ENCODE measurements at places on chromosomes 6 and 20.
A peak's percentile ranks its signal among the peaks of the same experiment; 100 is the strongest.

- no peak overlapping the region for H3K27ac ChIP-seq
- no peak for DNase-seq
- no peaks in the 10 kb centered on the region for H3K4me1 ChIP-seq
- no peaks in the 10 kb centered on the region for H3K27me3 ChIP-seq
These were observed 328.9 kb downstream of the FARS2 start for GRCh38 chr6:5590187-5590586.

DNA sequence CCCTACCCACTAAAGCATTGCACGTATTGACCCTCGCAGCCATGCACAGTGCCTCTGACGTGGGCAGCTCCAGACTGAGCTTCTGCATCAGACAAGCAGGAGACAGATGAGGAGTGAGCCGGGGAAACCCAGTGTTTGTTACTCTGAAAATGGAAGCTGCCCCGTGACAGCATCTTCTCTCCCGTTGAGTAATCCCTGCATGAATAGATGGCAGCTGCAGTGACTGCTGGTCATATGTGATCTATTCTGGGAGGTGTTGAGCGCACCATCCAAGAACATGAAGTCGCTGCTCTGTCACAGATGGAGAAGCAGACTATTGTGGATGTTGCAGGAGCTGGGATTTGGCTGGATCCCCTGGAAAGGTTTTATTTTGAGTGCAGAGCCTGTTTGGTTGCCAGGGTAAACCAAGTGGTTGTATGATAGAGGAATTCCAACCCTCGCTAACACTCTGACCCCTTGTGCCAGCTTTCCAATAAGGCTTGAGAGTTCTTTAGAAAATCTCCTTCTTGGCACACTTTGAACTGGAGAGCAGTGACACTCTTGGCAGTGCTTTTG is 242.2 kb downstream of the NRN1 start:
- DNase-seq, result no peak
- H3K4me3 ChIP-seq, result no peak overlapping the region
- peak overlapping the region; percentile 59 for H3K27ac ChIP-seq
- no peaks in the 10 kb centered on the region for H3K36me3 ChIP-seq

- H3K4me1 ChIP-seq, result no peaks in the 10 kb centered on the region
- H3K27me3 ChIP-seq, result no peaks in the 10 kb centered on the region
- no peak overlapping the region for H3K4me3 ChIP-seq
- no peak overlapping the region for H3K27ac ChIP-seq
- H3K36me3 ChIP-seq, result no peaks in the 10 kb centered on the region
- no peak for DNase-seq
These were observed 37.8 kb downstream of the MCUR1 start for GRCh38 chr6:13776602-13777001.

DNA sequence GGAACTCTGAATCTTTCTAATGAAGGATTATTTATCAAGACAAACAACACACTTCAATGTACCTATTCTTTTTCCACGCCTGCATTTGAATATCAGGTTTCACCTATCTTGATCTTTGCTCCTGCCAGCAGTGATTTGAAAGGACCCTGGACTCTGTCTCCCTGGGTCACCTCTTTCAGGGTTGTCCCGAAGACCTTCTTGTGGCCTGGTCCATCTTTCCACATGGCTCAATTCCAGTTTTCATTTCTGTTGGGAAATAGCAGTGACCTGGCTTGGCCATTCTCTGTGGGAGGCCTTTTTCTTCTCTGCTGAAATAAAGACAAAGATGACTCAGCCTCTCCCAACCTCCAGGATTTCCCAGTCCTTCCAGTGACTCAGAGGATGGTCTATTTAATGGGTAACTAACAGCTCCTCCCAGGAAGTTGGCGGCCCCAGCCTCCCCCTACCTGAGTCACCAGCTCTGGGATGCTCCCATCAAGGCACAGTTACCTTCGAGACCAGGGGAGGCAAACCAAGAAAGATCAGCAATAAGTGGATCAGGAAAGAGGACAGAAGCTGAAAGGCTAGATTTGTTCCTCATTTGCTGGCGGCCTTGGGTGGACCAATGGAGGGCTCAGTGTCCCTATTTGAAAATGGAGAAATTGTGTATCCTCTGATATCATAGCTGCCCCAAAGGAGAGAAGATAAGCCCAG is 120.2 kb upstream of the RNF24 start:
- no peak for DNase-seq
- no peak overlapping the region for H3K27ac ChIP-seq
- H3K27me3 ChIP-seq, result peaks cover 3% of the 10 kb centered on the region
- no peak overlapping the region for H3K4me3 ChIP-seq
- H3K36me3 ChIP-seq, result no peaks in the 10 kb centered on the region
- H3K4me1 ChIP-seq, result no peaks in the 10 kb centered on the region

- DNase-seq, result no peak
- no peaks in the 10 kb centered on the region for H3K27me3 ChIP-seq
- H3K4me3 ChIP-seq, result no peak overlapping the region
These were observed 41.9 kb upstream of the DEFB112 start for GRCh38 chr6:50091641-50092040.

- H3K4me3 ChIP-seq, result no peak overlapping the region
- no peaks in the 10 kb centered on the region for H3K36me3 ChIP-seq
- DNase-seq, result no peak
- H3K4me1 ChIP-seq, result no peaks in the 10 kb centered on the region
- H3K27ac ChIP-seq, result no peak overlapping the region
- peaks cover 7% of the 10 kb centered on the region for H3K27me3 ChIP-seq
These were observed 49.3 kb downstream of the CGA start for GRCh38 chr6:87045521-87046075.

DNA sequence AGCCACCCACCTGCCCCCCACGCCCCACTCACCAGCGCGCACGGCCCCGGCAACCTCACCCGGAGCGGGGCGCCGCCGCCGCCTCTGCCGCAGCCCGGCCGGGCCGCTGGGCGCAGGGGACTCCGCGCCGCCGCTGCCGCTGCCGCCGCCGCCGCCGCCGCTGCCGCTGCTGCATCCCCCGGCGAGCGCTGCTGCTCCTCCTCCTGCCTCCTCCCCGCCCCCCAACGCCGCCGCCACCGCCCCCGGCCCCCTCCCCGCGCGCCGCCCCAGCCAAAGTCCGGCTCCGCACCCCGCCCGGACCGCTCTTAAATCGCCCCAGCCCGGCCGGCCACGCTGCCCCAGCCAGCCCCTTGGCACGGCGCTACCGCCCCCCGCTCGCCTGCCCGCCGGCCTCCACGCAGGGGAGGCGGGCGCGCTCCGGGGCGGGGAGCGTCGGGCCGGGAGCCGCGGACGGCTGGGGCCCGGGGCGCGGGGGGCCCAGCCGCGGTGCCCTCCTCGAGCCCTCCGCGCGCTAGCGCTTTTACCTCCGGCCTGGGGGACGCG is at the start of gene SULF2:
Gene SULF2, minus strand, starts transcription at position 171 of the 543 bp plus-strand sequence. CDS start 28,118 bp downstream, outside the sequence.
- H3K4me3 ChIP-seq, result peak within 1 kb of the TSS; percentile 77
- no peak for DNase-seq
- no peaks in the 10 kb centered on the region for H3K27me3 ChIP-seq
- H3K36me3 ChIP-seq, result no peaks in the 10 kb centered on the region

- no peak overlapping the region for H3K4me3 ChIP-seq
- no peak overlapping the region for H3K27ac ChIP-seq
- H3K4me1 ChIP-seq, result peaks cover 6% of the 10 kb centered on the region
- no peaks in the 10 kb centered on the region for H3K36me3 ChIP-seq
These were observed 52.1 kb downstream of the HNF4A start for GRCh38 chr20:44407402-44408184.

- H3K27ac ChIP-seq, result no peak overlapping the region
- no peak overlapping the region for H3K4me3 ChIP-seq
- H3K27me3 ChIP-seq, result no peaks in the 10 kb centered on the region
- H3K4me1 ChIP-seq, result no peaks in the 10 kb centered on the region
- DNase-seq, result no peak
These were observed 579.2 kb downstream of the EPM2A start for GRCh38 chr6:145155873-145156782.

DNA sequence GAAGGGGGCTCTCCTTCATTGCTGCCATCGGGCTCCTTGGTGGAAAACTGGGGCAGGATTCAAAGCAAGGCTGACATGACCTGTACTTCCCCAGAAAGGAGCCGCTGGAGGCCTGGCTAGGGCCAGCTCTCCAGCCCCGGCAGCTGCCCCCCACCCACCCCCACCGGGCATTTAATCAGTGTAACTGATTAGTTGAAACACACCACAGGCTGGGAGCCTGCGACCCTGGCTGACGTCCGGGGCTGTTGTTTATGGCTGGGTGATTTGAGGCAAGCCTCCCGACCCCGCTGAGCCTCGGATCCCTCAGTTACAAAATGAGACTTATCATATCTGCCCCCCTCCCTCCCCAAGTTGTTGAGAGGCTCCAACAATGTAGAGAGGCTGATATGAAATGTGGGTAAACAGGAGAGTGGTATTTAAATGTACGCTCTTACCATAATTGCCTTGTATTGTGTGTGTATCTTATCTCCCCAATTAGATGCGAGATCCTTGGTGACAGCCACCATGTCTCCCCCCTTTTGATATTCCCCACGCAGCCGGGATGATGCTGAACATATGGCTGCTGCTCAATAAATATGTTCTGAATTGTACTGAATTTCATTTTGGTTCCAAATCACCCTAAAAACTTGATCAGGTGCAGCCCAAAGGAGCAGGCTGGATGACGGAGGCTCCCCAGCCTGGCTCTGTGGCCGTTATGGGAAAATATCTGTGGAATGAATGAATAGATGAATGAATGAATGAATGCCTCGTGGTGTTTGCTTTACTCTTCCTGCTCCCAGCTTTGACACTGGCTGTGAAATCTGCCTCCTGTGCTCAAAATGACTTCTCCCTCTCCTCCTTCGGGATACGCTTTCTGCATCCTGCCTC is 31.8 kb upstream of the APCDD1L start:
- H3K4me3 ChIP-seq, result no peak overlapping the region
- H3K4me1 ChIP-seq, result no peaks in the 10 kb centered on the region
- H3K27ac ChIP-seq, result no peak overlapping the region
- DNase-seq, result no peak

DNA sequence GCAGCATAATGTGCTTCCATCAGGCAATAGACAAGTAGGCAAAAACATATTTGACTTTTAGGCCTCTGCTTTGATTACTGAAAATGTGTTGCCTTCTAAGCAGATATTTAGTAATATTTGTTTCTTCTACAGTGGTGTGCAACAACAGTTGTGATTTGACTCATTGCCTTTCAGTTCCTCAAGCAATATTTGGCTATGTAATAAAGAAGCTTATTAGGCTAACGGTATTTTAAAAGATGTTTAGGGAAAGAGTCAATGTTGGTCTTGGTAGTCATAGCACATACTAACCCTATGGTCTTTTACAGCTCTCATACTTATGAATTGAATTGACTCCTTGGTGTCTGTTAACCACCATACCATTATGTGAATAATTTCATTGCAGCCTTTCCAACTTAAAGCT is 124.1 kb downstream of the GRIK2 start:
- H3K4me1 ChIP-seq, result no peaks in the 10 kb centered on the region
- no peak overlapping the region for H3K27ac ChIP-seq
- no peaks in the 10 kb centered on the region for H3K27me3 ChIP-seq
- no peaks in the 10 kb centered on the region for H3K36me3 ChIP-seq

- H3K27ac ChIP-seq, result no peak overlapping the region
- H3K4me1 ChIP-seq, result no peaks in the 10 kb centered on the region
- H3K27me3 ChIP-seq, result peaks cover 7% of the 10 kb centered on the region
- H3K4me3 ChIP-seq, result no peak overlapping the region
These were observed 56.4 kb upstream of the NNAT start for GRCh38 chr20:37464611-37465010.

- H3K4me3 ChIP-seq, result no peak overlapping the region
- H3K4me1 ChIP-seq, result peaks cover 31% of the 10 kb centered on the region
- no peak for DNase-seq
- no peaks in the 10 kb centered on the region for H3K27me3 ChIP-seq
These were observed 31.3 kb downstream of the ZFAND3 start for GRCh38 chr6:37850728-37851285.

- H3K27me3 ChIP-seq, result peaks cover 55% of the 10 kb centered on the region
- no peak overlapping the region for H3K4me3 ChIP-seq
- H3K4me1 ChIP-seq, result peaks cover 29% of the 10 kb centered on the region
- no peak for DNase-seq
- no peaks in the 10 kb centered on the region for H3K36me3 ChIP-seq
These were observed 134.6 kb upstream of the BTN3A2 start for GRCh38 chr6:26230351-26230750.

- H3K4me1 ChIP-seq, result peaks cover 79% of the 10 kb centered on the region
- no peaks in the 10 kb centered on the region for H3K27me3 ChIP-seq
- no peak overlapping the region for H3K27ac ChIP-seq
- no peak for DNase-seq
These were observed 10.4 kb downstream of the IGF2R start for GRCh38 chr6:159979136-159979874.

DNA sequence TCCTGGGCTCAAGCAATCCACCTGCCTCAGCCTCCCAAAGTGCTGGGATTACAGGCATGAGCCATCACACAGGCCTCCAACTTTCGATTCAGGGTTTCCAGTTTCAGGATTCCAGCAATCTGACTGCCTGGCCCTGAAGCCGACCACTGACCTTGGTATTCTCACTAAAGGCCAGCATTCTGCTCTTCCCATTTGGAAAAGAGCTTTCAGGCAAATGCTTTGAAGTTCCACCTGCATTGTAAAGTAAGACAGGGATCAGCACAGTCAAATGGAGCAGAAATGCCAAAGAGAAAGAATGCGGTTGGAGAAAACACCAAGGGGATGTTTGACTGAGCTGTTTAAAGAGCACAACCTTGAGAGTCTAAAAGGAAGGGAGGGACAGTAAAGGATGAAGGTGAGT is 117.0 kb upstream of the CEP85L start:
- no peak for DNase-seq
- peaks cover 3% of the 10 kb centered on the region for H3K4me1 ChIP-seq
- H3K27me3 ChIP-seq, result no peaks in the 10 kb centered on the region
- peak overlapping the region; percentile 19 for H3K27ac ChIP-seq
- H3K4me3 ChIP-seq, result no peak overlapping the region

GRCh38 chr6:170464524-170464979 is 88.6 kb downstream of the PSMB1 start:
- no peak for DNase-seq
- no peaks in the 10 kb centered on the region for H3K36me3 ChIP-seq
- no peak overlapping the region for H3K27ac ChIP-seq

DNA sequence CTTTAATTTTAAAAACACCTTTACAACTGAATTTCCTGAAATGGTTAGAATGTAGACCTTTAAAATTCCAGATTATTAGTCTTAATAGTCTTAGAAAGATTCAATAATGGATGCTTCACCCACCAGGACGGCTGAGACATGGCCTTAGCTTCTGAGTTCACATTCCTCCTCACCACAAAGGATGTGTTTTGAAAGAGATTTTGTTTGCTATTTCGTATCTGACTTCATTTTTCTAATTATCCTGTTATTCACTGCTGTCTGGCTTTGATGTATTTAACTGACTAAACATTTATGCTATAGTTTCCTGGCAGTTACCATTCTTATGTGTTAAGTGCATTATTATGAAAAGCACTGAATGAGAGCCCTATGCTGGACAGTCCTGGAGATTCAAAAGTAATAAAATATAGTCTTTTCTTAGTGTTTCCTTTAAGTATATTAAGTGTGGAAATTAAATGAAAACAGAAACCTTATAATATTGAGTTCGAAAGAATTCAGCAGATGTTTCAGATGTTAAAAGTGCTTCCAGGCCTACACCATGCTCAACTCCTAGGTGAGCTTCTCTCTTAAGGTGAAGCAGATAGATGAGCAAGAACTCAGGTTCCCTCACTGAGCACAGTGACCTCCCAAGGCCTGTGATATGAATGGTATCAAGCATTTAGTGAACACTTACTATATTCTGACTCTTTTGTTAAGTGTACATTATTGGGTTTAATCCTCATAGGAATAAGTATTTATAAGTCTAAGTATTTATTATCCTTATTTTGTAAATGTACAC is 40.3 kb downstream of the MAP3K4 start:
- H3K27ac ChIP-seq, result no peak overlapping the region
- H3K36me3 ChIP-seq, result peaks cover 6% of the 10 kb centered on the region
- H3K4me1 ChIP-seq, result peaks cover 42% of the 10 kb centered on the region
- H3K4me3 ChIP-seq, result no peak overlapping the region
- no peaks in the 10 kb centered on the region for H3K27me3 ChIP-seq
